Cardiac muscle cell (in vitro differentiated cells and primary cell): ENCODE measurements at places on chromosomes 3 and 15.
A peak's percentile ranks its signal among the peaks of the same experiment; 100 is the strongest.

- no peak for DNase-seq
Measured at GRCh38 chr3:148230473-148230872, 467.2 kb upstream of the AGTR1 start.

- no peak for DNase-seq
Measured at GRCh38 chr3:25416176-25416575, 11.9 kb upstream of the RARB start.

DNA sequence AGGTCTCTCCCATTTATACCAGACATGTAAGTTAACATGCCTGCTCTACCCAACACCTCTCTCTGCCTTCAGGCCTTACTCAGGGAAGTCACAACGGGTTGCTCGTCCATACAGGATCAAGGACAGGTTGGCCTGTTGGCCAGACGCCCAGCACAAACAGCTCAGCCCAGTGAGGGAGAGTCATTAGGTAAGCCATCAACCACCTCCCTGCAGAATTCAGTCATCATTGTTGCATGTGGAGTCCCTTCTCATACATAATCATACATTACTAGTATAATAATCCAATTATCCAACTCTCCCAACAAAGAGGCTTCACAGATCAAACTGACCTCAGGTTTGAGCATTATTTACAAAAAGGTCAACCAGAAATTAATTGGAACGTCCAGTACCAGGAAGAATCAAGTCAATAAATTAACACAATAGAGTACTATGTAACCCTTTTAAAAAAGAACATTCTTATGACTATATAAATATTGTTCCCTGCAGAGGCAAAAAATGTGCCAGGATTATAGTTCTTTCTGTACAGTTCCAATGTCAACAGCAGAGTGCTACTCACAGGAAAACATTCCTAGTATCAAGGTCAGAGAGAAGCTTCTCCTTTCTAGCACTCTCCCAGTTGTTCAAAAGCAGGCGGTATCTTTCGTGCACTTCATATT, 33.2 kb downstream of the HOMER2 start:
- DNase-seq, result no peak

GRCh38 chr3:153443961-153444360, 281.9 kb downstream of the RAP2B start:
- peak; percentile 32 for DNase-seq

DNA sequence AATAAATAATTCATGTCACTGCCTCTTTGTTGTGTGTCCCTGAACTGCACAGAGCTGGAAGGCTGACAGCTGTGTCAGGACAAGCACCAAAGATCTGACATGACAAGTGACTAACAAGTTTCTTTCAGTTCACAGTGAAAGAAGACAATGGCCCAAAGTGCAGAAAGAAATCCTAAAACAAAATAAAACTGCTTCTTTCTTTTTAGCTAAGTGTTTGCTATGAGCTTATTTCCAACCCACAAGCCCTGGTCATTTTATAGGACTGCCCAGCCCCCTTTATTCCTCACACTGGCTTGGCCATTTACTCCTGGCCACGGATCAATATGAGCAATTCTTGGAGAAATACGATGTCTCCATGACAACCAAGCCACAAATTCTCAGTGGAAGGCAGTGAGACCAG, 238.5 kb downstream of the WDR72 start:
- no peak for DNase-seq

DNA sequence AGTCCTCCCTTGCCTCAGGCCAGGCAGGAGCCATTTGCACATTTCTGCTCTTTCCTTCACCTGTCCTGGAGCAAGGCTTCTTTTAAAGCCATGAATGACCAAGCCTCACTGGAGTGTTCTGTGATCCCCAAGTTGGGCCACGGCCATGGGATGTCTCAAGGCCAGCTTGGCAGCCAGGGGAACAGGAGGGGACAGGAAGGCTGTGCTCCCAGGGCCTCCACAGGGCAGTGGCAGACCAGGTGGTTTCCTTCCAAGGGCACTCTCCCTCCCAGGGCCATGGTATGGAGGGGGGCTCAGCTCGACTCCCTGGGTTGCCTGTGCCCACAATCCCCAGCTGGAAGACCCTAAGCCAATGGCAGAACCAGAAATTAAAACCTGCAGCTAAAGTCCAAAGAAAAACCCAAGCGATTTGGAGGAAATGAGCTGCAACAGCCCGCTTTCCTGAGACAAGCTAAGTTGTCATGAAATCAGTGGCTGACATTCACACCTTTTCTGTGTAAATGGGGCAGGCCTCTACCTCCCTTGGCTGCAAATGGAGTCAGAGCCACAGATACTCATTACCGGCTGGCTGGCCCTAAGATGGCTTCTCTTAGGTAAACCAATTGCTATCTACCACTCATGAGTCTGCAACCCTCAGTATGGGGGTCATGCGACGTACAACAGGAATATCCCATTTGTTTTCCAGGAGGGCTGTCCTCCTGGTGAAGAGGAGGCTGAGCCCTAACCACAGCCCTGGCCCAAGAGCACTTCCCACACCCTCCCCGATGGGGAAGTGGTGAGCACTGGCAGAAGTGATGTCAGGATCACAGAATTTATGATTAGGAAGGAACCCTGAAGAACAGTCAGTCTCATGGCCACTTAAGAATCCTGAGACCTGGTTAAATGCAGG, 83.3 kb downstream of the SNRK start:
- DNase-seq, result no peak

DNA sequence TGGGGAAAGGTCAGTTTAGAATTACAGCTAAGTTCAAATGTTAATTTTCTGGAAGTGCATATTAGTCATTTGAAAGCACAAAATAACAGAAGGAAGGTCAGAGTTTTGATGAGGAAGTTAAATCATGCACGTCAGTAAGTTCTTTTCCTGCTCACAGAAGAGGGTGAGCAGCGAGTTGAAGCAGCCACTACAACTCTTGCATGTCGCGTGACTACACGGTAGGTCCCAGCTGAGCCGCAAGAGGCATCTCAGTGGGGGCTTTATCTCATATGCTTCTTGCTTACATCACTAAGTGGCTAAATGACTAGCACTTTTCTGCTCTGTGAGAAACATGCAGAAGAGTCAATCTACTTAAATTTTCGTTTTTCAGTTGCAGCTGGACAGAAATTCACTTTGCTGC, 21.3 kb upstream of the SEC62 start:
- DNase-seq, result peak; percentile 21

GRCh38 chr3:143124601-143125520, 5.3 kb downstream of the CHST2 start:
- peak; percentile 9 for DNase-seq

DNA sequence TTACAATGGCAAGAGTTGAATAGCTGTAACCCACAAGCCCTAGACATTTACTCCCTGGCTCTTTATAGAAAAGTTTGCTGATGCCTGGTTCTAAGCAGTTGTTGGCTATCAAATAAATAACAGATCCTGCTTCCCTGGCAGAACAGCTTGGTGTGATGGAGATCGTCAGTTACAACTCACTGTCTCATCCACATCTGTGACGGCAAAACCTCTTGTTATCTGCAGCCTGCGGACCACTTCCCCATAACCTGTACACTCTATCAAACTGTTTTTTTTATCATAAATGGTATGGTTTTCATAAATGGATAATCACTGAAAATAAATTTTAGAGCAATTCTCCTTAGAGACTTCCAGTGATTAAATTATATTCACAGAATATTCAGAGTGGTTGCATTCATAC, 14.1 kb downstream of the ZDHHC3 start:
- no peak for DNase-seq

DNA sequence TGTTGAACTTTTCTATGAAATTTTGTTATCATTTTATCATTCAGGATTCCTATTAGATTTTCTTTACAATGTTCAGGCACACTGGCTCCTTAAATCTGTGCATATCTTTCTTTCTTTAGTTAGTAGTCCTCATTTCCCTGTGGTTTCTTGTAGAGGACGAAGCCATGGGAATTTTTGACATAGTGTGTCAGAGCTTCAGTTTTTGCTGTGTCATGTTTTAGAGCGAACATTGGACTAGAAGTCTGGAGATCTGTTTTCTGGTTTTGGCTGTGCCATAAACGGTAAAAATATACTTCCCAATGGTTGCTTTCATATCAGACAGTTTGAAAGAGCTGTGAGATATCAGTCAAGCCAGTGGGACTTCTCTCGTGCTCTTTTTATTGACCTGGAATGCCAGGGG, 105.2 kb downstream of the CHCHD4 start:
- DNase-seq, result no peak

DNA sequence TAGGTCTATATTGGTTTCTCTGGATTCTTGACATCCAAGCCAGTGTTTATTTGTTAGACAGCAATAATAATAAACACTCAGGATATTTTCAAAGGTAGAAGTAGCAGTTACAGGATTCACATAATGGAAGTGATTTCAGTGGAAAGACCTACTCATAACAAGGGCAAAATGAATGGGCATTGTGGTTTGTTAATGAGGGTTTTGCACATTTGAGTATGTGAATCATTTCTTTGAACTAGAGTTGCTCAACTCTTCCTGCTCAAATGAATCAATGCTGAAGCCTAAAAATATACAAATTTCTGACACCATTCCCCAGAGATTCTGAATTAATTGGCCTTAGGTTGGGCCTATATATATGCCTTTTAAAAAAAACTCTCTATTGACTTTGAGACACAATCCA, 4.1 kb upstream of the COL6A5 start:
- peak; percentile 14 for DNase-seq

- DNase-seq, result no peak
Measured at GRCh38 chr3:33071181-33071580, 25.8 kb downstream of the GLB1 start.

- no peak for DNase-seq
Measured at GRCh38 chr15:31452595-31453557, 126.2 kb downstream of the KLF13 start.

DNA sequence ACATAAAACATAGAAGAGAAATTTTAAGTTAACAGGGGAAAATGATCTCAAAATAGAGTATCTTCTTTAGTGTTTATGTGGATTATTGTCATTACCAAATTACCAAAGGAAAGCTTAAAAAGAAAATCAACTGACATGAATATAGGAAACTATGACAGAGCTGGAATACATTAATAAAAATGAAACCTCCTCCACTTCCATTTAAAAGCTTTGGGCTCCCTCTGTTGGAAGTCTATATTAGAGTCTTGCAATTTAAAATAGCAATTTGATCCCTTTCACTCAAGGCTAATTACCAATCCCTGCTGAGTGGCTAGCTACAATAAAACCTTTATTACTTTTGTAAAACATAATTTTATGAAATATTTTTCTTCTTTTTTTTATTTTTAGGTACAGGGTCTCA, 61.4 kb upstream of the IMPG2 start:
- peak; percentile 44 for DNase-seq

GRCh38 chr3:141147657-141148056, 84.0 kb upstream of the PXYLP1 start:
- DNase-seq, result no peak

DNA sequence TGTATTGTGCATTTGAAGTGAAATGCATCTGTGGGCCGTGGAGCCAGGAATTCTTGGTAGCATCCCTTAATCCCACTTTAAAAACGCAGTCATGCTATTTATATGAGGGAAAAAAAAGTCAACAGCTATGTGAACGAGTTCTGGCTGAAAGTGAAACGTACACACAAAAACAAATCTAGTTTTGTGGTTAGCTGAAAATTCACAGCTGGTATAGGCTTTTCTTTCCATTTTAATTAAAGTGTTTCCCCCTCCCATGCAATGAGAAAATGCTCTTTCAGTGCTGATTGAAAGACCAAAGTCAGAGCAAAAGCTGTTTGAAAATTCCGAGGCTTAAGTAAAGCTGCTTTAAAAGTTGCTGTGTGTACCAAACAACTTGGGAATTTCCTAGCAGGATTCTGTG, 297.4 kb downstream of the PLCL2 start:
- DNase-seq, result no peak

- no peak for DNase-seq
Measured at GRCh38 chr15:50259276-50259675, 6.2 kb downstream of the HDC start.

DNA sequence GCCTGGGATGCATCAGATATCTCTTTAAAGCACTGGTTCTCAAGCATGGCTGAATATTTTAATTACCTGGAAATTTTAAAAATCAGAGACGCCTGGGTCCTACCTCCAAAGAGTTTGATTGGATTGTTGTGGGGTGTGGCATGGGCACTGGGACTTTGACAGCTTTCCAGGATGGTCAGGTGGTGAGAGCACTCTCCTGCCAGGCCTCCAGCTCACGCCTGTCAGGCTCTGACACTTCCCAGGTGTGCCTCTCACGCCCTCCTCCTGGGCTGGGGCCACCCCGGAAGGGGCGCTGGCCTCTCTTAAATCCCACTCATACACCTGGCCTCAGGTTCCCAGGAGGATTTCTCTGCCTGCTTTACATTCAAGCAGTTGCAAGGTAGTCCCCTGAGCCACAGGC, 48.5 kb downstream of the AMOTL2 start:
- no peak for DNase-seq

DNA sequence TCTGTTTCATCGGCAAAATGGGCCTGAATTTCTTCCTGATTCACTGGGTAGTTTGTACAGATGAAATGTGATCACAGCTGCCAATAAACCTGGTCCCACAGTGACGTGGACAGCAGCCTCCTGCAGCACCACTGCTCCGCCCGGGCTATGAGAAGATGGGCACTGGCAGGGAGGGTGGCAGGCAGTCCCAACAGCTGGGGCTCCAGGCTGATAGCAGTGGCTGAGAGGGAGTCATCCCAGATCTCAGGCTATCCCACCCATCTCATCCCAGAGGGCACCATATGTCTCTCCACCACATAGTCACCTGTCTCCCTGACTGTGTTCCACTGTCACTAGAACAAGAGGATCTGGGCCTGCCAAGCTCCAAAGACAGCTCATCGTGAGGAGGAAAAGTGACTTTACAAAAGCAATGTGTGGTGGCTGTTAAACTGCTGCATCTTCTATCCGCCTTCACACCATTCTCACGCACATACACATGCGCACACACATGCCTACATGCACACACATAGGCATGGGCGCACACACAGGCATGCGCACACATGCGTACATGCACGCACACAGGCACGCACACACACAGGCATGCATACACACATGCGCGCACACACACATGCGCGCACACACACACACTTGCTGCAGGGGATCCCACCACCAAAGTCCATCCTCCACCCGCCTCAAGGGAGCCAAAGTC, 46.2 kb downstream of the RGMA start:
- DNase-seq, result no peak

DNA sequence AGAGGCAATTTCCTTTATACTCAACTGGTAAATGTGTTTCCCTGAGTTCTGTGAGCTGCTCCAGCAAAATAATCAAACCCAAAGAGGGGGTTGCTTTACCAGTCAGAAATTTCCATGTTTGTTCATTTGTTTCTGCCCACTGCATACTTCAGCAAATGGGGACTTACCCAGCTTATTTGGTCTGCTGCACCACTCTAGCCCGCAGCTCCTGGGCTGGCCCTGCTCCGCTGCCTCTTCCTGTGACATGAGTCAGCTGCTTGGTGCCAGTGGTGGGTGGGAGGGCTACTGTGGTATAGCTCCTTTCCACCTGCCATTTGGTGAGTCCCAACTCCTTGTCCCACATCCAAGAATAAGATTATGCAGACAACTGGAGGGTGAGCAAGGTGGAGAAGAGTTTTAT, 644.2 kb downstream of the MCTP2 start:
- no peak for DNase-seq

DNA sequence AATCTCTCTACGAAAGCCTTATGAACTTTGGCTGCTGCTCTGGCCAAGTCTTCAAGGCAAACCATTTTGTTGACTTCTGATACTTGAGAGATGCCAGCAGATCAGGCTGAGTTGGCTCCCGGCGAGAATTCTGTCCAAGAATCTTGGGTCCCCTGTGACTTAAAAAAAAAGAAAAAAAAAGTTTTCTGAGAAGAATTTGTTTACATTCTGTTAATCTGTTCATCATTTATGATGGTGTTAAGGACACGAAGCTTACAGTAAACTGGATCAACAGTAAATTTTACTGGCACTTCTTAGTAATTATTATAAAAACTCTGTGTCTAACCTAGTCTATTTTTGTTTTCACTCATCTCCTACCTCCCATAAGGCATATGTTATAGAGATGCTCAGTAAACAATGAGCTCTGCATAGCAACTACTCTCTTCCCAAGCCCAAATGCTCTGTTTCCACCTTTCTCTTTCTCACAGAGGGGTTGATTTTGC, 320.9 kb upstream of the RASGRP1 start:
- DNase-seq, result no peak
